ENCODE measurements at places on chromosomes 2 and 18.

DNA sequence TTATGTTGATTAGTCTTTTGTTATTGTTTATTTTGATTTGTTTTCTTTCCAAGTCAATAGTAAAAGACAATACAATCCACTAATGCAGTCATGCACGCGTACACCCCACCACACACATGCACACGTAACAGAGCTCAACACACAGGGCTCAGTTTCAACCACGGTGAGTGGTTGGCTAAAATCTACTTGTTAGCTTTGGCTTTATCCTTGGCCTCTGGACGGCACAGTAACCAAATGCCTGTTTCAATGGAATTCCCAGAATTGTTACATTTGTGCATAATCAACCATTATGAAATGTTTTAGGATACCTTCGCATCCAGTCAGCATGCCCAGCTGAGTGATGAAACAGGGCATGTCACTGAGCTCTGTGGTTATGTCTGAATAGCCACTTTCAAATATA is 53.2 kb downstream of the NYAP2 start:
- DNase-seq = no peak

DNA sequence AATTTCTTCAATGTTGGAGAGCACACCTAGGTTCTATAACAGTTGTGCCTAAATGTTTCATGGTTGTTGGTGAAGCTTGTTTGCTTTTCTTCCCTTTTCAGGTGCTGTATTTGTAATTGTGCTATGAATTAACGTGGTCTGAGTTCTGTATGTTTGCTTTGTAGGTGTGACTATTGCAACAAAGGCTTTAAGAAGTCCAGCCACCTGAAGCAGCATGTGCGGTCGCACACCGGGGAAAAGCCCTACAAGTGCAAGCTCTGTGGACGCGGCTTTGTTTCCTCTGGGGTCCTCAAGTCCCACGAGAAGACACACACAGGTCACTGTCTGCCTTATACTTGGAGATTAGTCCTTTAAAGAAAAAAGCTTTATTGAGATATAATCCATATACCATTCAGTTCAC is 91.2 kb downstream of the ZNF236 start:
- no peak for DNase-seq

DNA sequence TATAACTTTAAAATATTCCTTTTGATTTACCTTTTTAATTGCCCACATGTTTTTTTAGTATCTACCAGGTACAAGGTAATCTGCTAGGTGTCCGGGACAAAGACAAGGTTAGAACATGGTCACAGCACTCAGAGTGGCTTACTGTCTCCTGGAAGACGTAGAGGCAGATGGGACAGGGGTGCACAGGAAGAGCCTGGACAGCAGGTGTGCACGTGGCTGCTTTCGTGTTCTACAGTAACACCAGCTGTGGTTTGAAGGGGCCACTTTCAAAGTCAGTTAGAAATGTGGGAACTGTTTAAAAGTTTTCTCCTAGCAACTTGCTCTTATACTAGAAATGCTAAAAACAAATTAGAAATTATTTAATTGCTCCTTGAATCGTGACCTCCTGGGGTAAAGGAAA is 102.9 kb upstream of the ALPP start:
- no peak for DNase-seq

DNA sequence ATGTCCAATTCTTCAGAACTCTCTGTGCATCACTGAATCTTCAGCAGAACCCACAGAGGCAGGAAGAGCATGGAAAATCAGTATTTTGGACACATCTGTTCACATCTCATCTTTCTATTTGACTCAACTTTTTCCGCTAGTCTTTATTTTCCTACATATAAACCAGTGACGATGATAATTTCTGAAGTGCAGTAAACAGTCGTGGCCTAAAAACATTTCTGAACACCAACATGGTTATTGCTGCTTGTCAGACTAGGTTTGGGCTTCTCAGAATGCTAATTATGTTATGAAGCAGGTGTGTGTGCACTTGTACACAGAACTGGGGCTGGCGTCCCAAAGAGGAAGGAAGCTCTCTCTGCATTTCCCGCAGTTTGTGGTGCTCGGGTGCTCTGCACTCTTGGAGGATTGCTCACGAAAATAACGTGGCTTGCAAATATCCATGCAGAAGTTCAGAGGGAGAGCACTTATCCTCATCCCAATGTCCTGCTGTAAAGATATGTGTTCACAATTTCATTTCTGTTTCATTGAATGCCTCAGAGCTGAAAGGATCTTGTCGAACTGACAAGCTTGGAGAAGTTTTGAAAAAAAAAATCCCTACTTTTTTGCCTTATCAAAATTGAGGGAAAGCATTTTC is 50.8 kb downstream of the EDAR start:
- no peak for DNase-seq

GRCh38 chr2:128577141-128577930 is 258.7 kb upstream of the HS6ST1 start:
- no peak for DNase-seq

DNA sequence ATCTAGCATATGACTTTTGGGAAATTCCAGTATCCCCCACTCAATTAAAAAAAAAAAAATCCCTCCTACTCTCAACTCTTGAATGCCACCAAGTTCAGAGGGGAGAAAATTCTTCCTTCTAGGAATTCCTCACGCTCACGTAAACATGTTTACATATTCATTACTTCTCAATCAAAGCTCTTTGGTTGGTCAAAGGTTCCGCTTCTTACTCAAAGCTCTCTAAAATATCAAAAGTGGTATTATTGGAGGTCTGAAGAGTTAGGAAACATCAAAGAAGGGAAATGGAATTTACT is 4.1 kb downstream of the DOCK10 start:
- no peak for DNase-seq

GRCh38 chr2:137862651-137863050 is 101.6 kb upstream of the HNMT start:
- DNase-seq = no peak

DNA sequence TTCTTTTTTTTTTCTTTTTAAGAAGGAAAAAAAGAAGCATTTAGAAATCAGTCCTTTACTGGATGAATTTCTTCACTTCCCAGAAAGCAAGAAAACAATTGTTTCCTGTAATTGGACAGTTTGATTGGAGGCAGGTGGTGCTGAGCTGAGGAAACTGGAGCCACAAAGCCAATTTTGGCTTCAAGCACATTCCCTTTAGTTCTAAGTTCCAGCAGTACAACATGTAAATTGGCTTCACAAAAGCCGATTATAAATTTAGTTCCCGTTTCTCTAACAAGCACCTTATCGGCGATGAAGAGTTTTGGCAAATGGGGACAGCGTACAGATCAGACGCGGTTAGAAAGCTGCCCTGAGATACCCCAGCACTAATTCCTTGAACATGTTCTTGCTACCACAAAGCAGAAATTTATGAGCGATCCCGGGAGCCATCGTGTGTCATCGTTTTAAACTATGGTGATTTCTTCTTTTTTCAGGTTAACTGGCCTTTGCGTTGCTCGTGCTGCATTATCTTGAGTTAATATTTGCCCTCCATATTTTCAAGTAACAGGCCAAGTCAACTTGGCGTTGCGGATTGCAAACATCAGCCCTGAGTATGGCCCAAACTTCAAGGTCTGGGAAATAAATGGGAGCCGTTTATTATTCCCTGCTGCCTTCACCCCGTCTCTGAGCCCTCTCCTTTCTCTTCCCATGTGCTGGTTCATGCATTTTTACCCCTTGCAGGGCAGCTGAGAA is 190.4 kb upstream of the ID2 start:
- no peak for DNase-seq

DNA sequence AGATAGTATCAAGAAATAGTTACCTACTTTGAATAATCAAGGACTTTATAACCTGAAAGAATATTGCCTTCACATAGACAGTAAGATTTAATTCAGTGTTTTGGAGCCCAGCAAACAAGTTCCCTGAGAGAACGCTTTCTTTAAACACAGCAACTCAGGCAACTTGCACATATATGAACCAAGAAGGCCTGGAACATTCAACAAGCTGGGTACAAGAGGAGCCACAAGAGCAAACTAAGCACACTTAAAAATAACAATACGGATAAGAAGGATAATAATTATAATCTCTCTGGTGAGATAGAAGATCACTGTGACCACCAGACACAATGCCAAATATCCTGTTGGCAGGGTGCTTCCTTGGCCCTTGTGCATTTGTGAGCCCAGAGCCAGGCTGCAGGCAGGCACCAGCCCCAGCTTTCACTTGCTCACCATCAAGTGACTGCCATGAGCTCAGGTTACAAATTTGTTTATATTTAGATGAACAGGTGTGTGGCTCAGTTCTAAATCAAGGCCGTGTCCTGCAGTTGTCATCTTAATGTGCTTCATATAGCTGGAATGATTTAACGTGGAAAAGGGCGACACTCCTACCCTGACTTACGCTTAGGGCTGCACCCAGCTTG is 446.6 kb downstream of the IRS1 start:
- DNase-seq = no peak

GRCh38 chr18:44731530-44732237 is 51.0 kb downstream of the SETBP1 start:
- no peak for DNase-seq

- DNase-seq = no peak
These were observed 2.0 kb downstream of the SDC1 start for GRCh38 chr2:20222769-20223406.
